ENCODE measurements at places on chromosomes 5 and 9.

GRCh38 chr5:57662991-57663390, 180.4 kb upstream of the ACTBL2 start:
- peak; percentile 22 for DNase-seq

- no peak for DNase-seq
Measured at GRCh38 chr5:72647806-72648205, 140.6 kb upstream of the ZNF366 start.

DNA sequence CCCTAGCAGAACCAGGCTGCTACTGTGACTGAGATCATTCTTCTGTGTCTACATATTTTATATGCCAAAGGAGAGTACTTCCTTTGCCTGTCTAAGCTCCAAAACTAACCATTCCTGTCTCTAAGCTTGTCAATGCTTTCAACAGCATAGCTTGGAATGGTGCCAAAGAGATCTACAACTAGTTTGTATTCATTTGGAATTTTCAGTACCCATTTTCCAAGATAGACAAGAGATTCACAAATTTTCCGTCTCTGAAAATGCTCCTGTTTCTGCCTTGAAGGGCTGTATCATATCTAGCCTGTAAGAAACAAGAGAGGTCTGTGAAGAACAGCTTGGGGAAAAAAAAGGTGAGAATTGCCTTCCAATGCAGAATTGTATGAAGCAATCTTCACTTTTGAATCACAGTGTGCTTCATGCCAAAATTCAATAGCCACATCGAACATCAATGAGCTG, 334.4 kb upstream of the ACTBL2 start:
- DNase-seq = no peak

- DNase-seq = no peak
Measured at GRCh38 chr5:153863951-153864350, 174.8 kb downstream of the FAM114A2 start.

Data from IMR-90 (cell line).